ENCODE measurements at places on chromosomes 16 and 17.

DNA sequence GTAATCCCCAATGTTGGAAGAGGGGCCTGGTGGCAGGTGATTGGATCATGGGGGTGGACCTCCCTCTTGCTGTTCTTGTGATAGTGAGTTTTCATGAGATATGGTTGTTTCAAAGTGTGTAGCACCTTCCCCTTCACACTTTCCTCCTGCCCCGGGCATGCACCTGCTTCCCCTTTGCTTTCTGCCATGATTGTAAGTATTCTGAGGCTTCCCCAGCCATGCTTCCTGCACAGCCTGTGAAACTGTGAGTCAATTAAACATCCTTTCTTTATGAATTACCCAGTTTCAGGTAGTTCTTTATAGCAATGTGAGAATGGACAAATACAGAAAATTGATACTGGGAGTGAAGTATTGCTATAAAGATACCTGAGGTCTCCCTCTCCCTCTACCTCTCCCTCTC, 29.4 kb downstream of the RNF112 start:
- DNase-seq: no peak

- no peak for DNase-seq
Observed at GRCh38 chr17:56697190-56697589, 103.7 kb downstream of the NOG start.

GRCh38 chr16:502179-502943, 25.2 kb upstream of the CAPN15 start:
- no peak for DNase-seq

- DNase-seq: no peak
Observed at GRCh38 chr17:6374761-6375312, 60.1 kb downstream of the AIPL1 start.

- no peak for DNase-seq
Observed at GRCh38 chr16:3058139-3059030, 7.1 kb upstream of the IL32 start.

DNA sequence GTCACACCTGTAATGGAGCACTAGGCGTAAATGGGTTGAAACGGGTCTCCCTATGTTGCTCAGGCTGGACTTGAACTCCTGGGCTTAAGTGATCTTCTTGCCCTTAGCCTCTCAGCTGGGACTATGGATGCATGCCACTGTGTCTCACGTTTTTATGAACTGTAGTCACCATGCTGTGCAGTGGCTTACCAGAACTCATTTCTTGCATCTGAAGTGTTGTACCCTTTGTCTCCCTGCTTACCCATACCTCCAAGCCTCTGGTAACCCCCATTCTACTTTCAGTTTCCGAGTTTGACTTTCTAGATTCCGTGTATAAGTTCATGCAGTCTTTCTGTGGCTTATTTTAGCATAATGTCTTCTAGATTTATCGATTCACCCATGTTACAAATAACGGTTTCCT, 7.7 kb downstream of the PYCARD start:
- DNase-seq: no peak

GRCh38 chr17:72204742-72205141, 83.9 kb downstream of the SOX9 start:
- no peak for DNase-seq

GRCh38 chr17:34733333-34733732, 154.0 kb downstream of the TMEM132E start:
- DNase-seq: no peak

DNA sequence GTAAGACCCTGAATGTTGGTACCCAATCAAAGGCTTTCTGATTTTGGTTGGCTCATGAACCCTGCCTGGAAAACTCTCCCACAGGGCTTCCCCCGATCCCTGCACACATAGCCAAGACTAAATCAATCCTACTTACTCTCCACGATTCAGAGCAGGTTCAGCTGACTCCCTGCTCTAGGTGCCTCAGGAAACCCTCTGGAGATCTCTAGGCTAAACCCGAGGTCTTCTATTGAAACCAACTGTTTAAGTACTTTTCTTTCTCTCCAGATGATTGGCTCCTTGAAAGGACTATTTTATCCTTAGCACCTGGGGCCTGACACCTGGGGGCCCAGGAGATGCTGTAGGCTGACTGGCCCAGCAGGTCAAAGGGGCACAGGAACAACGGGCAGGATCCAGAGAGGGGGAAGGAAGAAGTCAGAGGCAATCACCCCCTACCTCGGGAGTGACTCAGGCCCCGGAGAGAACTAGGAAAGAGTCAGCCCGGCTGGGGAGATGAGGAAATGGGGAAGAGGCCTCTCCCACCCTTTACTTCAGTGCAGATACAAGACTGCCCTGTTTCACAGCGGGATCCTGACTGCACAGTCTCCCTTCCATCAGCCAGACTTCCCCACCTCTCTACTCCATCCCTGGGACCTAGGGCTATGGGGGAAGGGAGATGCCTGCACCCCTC, 2.0 kb downstream of the TBC1D10B start:
- no peak for DNase-seq

DNA sequence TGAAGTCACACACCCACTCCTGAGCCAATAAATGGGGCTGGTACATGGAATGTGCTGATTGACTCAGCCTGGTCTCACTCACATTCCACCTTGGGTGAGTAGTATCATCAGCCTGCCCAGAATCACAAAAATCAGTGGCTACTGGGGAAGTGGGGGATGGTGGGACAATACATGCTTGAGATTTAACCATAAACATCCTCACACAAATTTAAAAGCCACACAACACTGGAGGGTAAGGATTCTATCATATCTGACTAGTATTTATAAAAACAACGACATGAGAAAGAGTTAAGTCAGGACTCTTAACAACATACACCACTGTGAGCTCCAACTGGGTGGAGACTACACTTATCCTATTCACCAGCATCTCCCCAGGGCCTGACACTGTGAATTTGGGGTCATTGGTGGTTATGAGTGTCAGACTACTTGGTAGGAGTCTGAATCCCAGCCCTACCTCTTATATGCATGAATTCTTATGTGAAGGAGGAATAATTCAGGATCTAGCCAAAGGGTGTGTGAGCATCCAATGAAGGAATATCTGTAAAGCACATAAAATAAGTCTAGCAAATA, 26.0 kb upstream of the IRX6 start:
- no peak for DNase-seq

DNA sequence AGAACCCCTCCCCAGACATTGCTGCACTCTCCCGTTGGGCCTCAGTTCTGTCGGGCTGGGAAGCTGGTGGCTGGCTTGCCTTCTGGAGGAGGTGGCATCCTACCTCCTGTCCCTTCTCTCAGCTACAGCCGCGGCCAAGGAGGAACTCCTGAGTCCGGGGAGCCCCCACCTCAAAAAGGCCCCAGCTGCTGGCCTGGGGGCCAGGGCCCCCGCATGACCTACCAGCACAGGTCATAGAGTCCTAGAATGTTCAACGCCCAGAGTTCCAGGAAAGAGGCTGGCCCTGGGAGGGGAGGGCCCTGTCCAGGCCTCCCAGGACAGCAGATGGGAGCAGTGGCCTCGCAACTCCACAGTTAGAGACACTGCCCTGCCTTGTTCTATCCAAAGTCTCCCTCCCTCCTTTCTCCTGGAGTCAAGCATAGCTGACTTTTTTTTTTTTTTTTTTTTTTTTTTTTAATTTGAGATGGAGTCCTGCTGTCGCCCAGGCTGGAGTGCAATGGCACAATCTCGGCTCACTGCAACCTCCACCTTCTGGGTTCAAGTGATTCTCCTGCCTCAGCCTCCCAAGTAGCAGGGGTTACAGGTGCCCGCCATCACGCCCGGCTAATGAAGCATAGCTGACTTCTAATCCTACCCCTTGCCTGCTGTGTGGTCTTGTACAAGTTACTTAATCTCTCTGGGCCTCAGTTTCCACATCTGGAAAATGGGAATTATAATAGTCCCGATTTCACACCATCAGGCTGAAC, 7.1 kb downstream of the CARHSP1 start:
- DNase-seq: no peak

DNA sequence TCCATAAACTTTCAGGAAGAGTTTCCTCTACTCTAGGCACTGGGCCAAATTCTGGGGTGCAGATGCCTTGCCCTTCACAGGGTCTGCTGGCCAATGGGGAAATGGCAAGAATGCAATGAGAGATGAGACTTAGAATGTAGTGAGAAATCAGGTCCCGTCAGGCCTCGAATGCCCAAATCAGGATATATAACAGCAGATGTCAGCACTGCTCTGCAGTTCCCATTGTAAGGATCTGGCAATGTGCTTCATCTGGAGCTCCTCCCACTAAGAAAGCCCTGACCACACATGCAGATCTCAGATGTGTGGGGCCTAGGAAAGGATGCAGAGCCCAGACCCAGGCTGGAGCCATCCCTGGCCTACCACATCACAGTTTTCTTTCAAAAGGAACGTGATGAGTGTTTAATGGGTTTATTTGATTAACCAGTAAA, 13.9 kb upstream of the LPCAT2 start:
- no peak for DNase-seq

DNA sequence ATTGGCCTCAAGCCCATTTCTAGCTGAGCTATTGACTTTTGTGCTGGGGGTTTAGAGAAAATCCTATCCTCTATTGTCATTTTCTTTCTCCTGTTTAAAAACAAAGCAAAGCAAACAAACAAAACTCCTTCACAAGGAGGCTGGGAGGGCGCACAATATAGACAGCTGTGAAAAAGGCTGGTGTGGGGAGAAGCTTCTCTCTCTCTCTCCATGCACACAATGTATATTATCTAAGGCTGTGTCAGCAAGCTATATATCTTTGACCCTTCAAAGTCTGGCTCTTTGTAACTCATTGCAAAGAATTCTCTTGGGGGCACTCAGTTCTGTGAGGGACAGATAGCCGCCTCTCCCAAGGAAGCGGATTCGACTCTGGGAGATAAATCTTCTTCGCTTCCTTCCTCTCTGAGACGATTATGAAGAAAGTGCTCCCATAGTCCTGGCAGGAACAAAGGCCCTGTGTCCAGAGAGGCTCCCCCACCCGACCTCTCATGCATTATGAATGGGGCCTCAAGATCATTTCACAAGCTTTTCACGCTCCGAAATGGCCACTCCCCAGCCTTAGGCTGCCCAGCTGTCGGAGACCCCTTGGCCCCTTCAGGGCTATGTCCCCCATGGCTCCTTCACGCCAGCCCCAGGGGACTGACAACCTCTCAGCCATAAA, 33.2 kb upstream of the MEAK7 start:
- no peak for DNase-seq

DNA sequence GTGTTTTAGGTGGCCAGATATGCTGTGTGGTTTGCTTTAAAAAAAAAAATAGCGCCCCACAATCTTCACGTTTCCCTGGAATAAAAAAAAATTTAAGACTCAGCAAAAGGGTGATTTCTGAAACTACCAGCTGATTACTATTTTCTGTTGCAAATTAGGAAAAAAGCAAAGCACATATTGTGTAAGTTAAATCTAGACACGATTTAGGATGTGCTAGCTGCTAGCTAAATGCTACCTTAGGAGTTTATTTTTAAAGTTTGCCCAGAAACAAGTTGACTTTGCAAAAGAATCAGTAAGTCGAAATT, 944 bp upstream of the MARF1 start:
- no peak for DNase-seq

DNA sequence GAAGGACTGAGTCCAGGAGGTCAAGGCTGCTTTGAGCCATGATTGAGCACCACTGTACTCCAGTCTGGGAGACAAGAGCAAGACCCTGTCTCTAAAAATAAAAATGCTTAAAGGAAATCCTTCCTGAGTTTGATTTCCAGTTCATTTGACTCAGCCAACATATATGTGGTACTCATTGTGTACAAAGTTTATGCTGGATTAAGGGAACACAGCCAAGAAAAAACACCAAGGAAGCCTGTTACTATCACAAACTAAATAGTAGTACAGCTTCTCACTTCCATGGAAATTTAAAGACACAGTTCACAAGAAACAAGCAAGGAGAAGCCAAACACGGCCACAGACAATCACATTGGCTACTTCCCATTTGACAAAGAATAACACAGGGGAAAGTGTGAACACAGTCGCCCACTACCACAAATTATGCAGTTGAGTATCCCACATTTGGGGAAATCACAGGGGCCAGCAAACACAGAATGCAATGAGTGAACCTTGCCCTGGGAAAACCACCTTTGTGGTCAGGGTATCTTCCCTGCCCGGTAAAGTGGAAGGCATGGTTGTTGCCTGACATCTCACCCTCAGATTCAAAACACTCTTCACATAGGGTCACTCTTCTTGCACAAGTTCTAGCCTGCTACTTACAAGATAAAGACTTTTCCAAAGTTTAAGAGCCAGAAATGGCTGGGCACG, 14.5 kb downstream of the TEX14 start:
- DNase-seq: no peak

DNA sequence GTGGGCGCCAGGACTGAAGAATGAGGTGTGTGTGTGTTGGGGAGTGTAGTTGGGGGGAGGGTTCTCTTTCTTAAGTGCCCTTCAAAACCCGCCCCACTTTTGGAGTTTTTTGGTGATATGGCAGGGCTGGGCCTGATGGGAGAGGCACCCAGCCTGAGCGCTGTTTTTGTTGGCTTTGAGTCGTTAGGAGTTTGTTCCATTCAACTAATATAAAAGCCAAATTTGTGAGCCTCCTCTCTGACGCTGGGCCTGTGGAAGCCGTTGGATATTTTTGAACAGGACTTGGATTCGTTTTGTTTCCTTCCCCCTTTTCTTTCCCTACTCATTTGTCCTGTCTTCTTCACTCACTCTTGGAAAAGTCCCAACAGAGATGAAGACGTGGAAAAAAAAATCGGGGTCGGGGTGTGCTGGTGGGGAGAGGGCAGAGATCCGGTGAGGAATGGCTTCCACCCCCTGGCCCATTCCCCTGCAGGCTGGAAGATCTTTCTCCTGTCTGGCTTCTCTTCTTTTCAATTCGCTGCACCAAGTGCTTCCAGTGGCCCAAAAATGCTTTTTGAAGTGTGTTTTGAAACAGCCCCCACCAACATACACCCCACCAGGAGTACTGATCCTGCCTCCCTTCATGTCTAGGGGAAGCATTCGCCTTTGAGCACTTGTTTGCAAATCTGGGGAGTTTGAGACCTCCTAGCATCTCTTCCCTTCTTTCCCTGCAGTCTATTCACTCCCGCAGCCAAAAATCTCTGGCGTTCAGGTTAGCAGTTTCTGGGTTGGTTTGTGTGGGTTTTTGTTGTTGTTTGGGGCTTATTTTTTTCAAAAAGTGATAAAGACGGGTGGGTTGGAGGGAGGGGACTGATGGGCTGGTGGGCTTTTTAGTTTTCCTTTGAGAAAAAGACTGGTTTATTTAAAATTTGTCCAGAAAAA, 2.6 kb downstream of the FZD2 start:
- no peak for DNase-seq

GRCh38 chr16:86661706-86662105, 83.4 kb downstream of the FOXL1 start:
- DNase-seq: no peak

- DNase-seq: no peak
Observed at GRCh38 chr16:58462997-58463941, 36.7 kb upstream of the NDRG4 start.

DNA sequence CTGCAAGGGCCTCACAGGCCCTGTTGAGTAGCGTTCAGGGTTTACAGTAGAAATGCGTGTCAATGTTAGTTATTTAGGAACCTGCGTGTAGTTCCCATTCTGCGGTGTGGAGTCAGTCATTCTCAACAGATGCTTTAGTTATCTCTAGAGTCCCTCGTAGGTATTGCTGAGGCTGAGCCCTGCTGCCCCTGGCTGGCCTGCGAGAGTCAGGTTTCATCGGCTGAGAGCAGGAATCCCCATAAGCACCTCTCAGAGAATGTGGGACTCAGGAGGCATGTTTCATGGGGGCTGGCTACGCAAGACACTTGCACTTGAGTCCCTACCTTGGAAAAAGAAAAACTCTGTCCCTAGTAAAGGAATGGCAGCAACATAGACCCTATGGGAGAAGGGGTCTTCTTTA, 347.5 kb upstream of the ASIC2 start:
- DNase-seq: no peak

GRCh38 chr17:51820252-51820651, 338.3 kb downstream of the CA10 start:
- DNase-seq: no peak

Data from NCI-H524 treated with DMSO at 0.1 percent for 48 hours (cell line).